ENCODE measurements at places on chromosomes 3 and 15.

GRCh38 chr15:57149196-57149595 lies 227.1 kb upstream of the CGNL1 start:
- no peak for DNase-seq

DNA sequence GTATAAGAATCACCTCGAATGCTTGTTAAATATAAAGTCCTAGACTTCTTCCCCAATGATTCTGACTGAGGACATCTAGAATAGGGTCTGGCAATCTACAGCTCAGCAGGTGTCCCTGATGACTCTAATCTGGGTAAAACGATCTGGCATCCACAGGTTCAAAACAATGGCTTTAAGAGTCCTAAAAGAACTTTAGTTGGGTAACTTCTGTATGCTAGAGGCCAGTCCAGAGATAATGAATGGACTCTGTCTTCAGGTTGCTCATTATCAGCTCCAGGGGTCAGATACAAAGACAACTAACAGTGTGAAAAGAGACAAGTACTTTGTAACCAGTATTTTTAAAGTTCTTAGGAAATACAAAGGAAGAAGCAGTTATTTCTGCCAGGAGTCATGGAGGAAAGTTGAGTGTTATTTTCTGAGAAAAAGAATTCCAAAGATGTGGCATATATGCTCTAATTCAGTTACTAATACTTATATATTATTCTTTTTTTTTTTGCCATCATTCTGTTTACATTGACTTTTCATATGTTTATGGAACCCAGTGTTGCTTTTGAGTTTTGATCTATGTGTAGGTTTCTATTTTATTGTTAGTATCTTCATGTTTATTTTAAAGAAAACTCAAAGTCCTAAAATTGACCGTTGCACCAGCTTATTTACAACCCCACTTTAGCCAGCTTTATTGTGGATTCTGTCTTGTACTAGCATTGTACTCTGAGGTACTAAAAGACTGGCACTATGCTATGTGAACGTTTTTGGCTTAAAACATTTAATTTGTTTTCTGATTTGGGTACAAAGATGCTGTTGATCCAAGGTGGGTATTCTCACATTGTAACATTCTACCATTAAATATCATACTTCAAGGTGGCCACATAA lies 3.1 kb upstream of the GPR15 start:
- no peak for DNase-seq

DNA sequence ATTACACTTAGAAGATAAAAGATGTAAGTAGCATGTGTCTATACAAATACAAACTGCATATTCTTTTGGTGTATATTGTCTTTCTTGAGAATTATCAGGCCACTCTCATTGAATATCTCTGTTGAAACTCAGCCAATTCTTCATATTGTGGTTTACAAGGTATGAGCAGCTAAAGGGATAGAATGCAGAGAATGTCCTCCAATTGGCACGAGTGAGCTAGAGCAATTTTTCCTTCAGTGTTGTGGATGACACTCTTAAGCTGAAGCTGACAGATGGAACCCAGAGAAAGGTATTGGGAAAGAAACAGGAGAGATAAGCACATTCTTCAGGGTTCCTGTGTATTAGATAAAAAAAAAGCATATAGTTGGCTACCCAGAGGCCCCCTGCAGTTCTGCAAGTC lies 453.1 kb downstream of the EPHA3 start:
- no peak for DNase-seq

GRCh38 chr3:105878061-105878460 lies 9.2 kb upstream of the CBLB start:
- DNase-seq: no peak

- no peak for DNase-seq
These were observed 90.8 kb downstream of the ZPLD1 start for GRCh38 chr3:102525624-102526023.

DNA sequence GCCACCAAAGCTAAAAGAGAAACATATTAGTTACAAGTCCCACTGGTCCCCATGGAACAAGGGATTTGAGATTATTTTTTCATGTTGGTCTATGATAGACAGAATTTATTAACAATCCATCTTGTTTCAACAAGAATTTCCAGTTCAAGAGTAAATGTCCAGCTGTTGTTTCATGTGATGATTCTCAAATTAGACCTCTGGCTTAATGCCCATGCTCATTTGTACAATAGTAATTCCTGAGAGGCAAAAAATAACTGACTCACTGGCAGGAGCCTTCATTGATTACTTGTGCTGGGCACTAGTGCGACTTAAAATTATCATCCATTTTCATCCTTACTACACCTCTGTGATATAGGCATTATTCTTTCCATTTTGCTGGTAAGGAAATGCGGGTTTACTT lies 171.3 kb downstream of the ITPR1 start:
- no peak for DNase-seq
